ENCODE measurements at places on chromosomes 3 and 15.

GRCh38 chr3:5463991-5464390 lies 276.5 kb downstream of the EDEM1 start:
- DNase-seq, result no peak

- DNase-seq, result no peak
Measured at GRCh38 chr3:133859381-133860234, 36.1 kb downstream of the RAB6B start.

DNA sequence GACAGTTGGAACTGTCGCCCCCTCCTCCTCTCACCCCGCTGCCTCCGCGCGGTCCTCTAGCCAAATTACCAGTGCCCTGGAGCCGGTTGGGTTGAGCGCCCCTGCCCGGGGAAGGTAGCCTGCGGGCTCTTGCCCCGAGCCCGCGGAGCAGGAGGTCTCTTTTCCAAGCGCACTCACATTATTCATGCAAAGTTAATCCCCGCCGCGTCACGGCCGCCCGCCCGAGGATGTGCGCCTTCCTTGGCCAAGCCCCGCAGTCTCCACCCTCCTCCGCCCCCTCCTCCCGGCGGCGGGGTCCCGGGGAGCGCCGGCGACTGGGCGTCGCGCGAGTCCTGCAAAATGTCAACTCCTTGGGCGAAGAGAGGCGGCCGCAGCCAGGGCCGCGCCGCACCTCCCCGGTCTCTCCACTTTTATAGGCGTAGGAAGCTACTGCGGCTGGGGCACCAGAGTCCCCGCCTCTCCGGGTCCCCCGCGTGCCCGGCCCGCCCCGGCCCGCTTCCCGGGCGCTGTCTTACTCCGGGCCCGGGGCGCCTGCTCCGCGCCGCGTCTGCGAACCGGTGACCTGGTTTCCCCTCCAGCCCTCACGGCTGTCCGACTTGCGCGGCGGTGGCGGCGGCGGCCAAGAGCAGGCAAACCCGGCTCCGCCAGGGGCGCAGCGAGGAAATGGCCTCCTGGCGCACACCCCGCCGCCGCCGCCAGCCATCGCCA lies at the start of gene THRB:
TSS of gene THRB (minus strand) at position 233 of the 708 bp plus-strand sequence.
- no peak for DNase-seq

- no peak for DNase-seq
Measured at GRCh38 chr3:111915905-111916304, 56.8 kb downstream of the PHLDB2 start.

GRCh38 chr3:188416041-188416440 lies 262.1 kb downstream of the LPP start:
- no peak for DNase-seq

DNA sequence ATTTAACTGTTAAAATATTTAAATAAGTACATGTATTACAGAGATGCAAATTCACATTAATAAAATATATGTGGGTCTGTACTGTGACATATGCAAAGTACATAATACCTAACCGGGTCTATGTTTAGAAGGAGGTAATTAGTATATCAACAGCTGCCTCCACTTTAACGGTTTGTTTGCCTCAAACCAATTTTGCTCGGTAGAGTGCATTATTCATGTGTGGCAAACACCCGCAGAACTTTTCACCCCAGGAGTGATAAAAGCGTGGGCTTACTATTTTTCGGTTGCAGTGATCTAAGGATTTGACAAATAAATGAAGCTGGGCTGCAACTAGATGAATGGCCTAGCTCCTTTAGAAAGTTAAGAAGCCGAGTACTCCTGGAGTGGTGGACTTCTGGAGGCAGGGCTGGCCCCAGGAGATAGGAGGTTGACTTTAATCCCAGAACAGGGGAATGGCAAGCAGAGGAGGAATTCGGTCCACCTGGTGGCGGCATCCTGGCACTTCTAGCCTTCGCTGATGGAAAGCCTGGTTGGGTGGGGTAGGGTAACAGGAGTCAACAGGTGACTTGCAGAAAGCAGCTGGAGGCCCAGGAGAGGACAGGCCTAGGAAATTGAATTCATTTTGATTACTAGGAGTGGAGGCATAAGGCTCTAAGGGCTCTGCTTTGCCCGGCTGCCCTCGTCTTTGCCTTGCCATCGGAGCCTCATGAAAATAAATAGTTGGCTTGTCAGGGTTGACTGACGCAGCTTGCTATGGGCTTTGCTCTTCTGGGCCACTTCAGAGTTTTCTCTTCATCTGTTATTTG lies 2.4 kb downstream of the SLCO3A1 start:
- peak; percentile 63 for DNase-seq

Measured in SHP77 (cell line).